Activated naive CD4-positive, alpha-beta T cell (primary cell): ENCODE measurements at places on chromosomes 2 and 18.
A peak's percentile ranks its signal among the peaks of the same experiment; 100 is the strongest.

DNA sequence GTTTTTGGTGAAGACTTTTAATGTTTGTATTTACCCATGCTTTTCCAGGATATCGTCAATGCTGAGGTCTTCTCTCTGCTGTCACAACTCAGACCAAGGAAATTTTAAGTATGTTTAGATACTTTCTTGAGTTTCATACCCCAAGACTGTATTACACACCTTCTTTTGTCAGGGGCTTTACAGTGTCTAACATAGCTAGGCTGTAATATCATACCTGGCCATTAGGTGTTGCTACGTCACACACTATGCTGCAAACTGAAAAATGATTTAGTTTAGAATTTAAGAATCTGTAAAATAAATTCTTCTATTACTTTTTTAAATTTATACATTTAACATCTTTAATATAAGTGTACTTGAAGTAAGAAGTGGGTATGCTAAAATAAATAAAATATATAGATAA is 358.4 kb upstream of the NRP2 start:
- DNase-seq = no peak

GRCh38 chr2:69601179-69601612 is 42.3 kb downstream of the AAK1 start:
- no peak for DNase-seq

GRCh38 chr2:207472343-207473048 is 57.3 kb upstream of the CREB1 start:
- no peak for DNase-seq

- no peak for DNase-seq
These were observed 44.2 kb upstream of the ASXL2 start for GRCh38 chr2:25922501-25922900.

DNA sequence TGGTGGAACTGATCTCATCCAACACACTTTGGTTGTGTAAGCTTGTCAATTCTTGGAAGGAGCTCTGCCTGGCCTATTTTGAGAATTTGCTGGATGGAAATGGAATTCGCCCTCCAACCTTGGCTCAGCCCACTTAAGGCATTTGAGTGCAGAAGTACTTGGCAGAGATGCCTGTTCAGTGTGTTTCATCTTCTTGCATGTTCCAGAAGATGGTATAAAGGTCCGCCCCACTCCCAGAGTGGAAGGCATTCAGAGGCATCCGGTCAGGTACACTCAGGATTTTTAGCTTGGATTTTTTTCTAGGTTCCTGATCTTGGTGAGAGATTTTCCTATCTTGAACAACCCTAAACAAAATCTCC is 61.3 kb upstream of the TXNDC2 start:
- DNase-seq = no peak

- DNase-seq = peak; percentile 87
These were observed 1.9 kb downstream of the PTMA start for GRCh38 chr2:231709981-231710798.

DNA sequence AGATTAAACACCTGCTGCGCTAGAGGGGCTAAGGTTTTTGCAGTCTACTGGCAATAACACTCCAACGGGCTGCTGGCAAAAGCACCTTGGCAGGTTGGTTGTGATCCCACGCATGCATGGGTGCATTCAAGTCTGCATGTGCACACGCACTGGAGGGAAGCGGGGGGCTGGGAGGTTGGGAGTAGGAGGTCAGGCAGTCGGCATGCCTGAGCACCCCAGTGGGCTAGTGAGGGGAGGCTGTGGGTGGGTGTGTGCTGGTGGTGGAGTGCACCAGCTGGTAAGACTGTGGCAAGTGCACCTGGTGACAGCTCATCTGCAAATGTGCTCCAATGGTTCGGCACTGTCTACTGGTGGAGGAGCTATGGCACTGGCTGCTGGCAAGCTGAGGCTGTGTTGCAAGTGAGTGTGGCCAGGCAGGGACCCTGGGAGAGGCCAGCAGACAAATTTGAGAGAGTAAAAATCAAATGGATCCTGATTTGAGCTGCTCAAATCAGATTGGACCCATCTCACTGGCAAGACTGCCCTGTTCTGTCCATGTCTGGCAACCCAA is 460.6 kb upstream of the DSEL start:
- DNase-seq = no peak

GRCh38 chr2:237026981-237027711 is 58.5 kb upstream of the COPS8 start:
- DNase-seq = no peak

GRCh38 chr2:13056259-13056843 is 339.6 kb downstream of the TRIB2 start:
- DNase-seq = no peak

GRCh38 chr18:9135912-9136314 is 668 bp upstream of the ANKRD12 start:
- peak; percentile 37 for DNase-seq

DNA sequence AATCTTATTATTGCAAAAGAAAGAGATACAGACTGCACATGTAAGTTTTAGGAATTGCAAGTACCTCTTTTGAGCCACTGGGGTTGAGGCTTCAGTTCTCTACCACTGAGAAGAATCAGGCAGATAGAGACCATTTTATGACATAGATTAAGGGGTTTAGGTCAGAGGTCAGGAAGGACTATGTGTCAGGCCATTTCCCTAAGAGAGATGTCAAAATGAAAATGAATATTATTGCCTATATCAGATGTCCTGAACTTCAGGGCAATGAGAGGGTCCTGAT is 113.7 kb downstream of the GATA6 start:
- no peak for DNase-seq

GRCh38 chr2:45889053-45889452 is 237.6 kb downstream of the PRKCE start:
- DNase-seq = peak; percentile 18

DNA sequence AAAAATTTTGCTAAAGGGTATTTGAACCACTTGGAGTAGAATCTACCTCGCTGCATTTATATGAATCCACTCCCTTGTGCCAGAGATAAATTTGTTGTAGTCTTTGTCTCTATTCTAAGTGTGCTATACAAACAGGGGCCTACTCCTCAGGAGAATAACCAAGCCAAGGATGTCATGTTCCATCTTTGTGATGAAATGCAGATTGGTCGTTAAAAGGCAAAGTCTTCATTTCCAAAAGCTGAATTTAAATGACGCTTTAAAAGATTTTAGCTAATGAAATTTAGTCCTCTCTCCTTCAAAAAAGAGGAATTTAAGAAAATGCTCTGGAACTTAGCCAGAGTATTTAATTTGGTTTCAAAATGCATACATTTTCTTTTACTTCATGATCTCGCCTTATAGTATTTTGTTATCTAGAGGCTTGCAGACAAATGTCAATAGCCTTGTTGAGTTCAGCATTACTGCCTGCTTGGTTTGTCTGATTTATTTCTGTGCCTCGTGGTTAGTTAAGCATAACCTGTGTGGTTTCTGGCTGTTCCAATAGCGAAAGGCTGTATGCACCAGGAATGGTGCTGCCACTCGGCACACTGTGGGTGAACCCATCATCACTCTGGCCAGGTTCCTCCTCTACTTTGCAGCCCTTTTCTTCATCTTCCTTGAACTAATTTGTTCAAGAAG is 417.6 kb downstream of the ZNF521 start:
- no peak for DNase-seq

DNA sequence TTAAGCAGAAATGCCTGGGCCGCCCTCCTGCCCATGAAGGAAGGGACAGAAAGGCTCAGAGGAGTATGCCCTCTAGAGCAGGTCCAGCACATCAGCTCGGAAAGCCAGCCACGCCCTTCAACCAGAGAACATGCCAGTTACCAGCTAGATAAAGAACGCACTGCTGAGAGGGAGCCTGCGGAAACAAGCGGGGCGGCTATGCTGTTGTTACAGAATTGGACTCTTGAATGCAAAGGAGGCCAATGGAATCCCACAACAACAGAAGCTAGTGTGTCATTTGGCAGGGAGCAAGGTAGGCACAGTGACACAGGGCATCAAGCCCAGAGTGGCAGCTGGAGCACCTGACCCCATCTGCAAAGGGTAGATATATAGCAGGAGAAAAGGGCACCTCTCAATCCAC is 242.9 kb upstream of the ID2 start:
- no peak for DNase-seq

- DNase-seq = no peak
These were observed 2.6 kb downstream of the ZNF521 start for GRCh38 chr18:25349131-25349925.

DNA sequence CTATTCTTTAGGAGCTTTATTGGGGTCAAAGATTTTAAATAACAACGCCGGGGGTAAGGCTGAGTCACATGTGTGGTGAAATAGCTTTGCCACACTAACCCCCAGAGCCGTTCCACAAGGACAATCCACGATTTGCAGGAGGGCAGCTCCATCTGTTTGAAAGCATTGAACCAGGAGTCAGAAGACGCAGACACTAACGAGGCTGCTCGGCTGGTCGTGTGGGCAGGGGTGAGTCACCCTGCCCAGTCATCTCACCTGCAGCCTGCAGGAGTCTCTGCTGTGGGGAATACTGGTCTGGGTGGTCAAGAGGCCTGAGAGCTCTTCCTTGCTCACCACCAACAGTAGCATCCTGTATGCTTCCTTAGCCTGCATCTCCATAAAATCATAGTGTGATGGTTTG is 149.2 kb upstream of the NCK2 start:
- DNase-seq = no peak

GRCh38 chr2:240111253-240111652 is 24.9 kb downstream of the COPS9 start:
- no peak for DNase-seq

DNA sequence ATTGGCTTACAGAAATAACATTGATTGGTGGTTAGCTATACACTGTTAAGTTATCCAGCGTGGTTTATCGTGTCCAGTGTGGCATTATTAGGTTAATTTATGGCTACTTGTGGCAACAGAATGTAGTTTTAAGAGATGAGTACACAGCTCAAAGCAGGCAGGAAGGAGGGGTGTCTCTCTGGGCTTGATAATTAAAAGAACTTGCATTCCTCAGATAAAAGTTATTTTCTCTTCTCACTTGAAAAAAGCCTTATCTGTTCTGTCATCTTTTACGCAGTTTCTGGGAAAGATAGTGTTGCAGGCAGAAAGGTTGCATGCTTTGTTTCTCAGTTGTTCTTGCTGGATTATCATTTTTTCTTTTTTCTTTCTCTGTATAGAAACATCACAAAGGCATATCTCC is 154.4 kb upstream of the COL3A1 start:
- no peak for DNase-seq

DNA sequence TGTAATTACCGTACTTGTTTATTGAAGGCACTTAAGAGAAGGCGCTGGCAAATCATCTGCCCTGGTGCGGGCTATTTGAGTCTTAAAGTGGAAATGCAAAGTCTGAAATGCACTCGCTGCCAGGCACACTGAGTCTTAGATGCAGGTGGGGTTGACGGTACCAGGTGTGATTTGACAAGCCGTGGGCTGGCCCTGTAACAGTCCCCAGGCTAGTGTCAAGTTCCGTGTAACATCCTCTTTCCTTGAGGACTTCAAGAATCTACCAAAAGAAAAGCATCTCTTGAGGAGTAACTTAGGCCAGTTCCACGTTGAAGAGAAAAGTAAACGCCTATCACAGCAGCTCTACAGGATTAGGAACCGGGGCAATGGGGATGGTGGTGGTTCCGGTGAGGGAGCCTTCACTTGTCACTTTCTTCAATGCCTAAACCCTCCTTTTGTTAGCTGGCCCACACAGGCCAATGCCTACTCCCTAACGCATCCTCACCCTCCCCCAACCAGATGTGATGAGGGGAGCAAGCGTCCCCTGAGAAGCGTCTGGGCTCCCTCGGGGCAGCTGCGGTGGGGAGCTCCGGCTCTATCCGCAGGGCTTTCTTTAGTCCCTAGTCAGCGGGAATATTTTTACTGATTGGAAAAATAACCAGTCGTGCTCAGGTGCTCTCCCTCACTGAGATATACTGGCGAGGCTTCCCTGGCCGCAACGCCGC is 1.5 kb upstream of the UGP2 start:
- DNase-seq = no peak

GRCh38 chr2:26054598-26055348 is 20.9 kb downstream of the RAB10 start:
- DNase-seq = no peak

DNA sequence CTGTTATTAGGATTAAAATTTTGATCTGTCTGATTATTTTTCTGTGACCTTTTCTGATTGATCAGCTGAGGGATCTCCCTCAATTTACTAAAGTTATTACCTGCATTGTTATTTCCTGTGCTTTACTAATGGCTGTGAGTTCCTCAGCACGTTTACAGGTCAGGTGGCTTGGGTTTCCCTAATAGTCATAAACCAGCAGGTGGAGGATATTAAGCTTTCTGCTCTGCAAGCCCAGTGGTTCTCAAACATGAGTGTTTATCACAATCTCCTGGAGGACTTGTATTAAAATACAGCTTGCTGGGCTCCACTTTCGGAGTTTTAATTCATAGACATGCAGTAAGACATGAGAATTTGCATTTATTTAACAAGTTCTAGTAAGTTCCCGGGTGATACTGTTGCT is 22.4 kb upstream of the UGP2 start:
- DNase-seq = no peak

DNA sequence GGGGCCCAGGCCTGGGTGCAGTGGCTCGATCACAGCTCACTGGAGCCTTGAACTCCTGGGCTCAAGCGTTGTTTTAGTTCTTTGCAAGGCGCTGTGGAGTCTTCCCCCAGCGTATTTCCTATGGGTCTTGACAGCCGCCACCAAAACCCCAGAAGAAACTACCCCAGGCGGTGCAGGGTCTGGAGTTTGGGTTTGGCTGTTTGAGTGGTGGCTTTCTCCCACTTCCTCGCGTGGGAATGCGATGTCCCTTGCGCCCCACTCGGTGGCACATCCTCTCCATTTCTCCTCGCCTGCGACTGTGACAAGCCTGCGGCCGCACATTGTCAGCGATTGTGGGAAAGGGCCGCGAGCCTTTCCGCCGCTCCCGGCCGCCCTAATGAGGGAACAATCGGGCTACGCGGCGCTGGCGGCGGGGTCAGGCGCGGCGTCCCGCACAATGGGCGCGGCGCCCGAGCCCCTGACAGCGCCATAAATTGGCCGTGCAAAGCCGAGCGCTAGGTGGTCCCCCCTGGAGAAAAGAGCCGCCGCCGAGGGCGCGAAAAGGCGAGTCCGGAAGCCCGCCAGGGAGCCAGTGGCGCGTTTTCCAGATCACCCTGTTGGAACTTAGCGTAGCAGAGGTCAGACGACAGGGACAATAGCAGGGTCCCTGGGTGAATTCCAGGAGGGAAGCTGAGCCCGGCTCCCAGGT is 194.9 kb upstream of the POU3F3 start:
- no peak for DNase-seq

DNA sequence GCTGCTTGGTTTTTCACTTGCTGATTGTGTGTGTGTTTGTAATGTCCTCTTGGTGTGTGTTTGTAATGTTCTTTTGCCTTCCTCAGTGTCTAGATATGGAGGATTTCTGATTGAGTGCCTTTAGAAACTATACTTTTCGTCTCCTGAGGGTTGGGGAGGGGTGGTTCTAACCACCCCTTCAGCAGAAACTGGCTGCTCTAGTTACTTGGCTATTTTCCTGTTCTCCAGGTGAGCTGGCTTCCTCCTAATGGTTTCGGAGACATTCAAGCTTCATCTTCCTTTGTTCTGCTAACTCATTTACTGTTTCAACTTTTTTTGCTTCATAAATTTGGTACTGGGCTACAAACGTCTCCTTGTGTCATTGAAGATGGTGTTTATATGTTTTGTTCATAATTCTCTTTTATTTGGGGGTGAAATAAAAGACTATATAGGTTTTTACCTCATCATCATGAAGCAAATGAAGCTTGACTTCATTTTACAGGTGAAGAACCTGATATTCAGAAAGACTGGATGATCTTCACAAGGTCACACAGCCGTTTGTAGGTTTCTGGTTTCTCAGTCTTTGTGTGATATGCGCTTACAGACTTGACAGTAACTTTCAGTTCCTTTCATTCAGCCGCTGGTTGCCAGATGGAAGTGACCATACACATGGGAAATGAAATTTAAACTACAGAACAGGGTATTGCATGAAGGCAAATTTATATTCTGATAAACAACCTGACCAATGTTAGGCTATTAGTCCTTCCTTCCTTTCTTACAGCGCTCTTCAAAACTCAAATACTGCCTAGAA is 238.5 kb downstream of the GALR1 start:
- no peak for DNase-seq
